Stimulated activated CD8-positive, alpha-beta memory T cell treated with anti-CD3 and anti-CD28 coated beads, Interleukin-4, amount 100 ng/mL, for 4 hours (primary cell): ENCODE measurements at places on chromosomes 1 and 21.

- no peak for DNase-seq
Observed at GRCh38 chr1:21706151-21706835, 37.1 kb upstream of the RAP1GAP start.

DNA sequence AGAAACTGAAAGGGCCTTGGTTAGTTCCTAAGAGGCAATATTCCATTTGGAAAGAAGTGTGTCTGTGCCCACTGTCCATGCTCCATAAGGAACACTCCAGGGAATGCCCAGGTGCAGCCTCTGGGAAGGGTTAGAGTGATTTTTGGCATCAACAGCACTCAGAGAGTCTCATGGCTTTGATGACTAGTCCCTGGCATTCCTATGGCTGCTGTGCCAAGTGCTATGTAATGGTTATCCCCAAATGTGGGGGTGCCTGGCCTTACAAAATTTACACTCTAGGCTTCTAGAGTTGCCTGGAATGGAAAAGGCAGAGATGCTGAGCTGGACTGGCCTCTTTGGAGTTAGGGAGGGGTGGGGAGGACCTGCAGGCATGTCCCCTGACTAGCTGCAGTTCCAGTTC lies 75.0 kb upstream of the BCAR3 start:
- DNase-seq = no peak

DNA sequence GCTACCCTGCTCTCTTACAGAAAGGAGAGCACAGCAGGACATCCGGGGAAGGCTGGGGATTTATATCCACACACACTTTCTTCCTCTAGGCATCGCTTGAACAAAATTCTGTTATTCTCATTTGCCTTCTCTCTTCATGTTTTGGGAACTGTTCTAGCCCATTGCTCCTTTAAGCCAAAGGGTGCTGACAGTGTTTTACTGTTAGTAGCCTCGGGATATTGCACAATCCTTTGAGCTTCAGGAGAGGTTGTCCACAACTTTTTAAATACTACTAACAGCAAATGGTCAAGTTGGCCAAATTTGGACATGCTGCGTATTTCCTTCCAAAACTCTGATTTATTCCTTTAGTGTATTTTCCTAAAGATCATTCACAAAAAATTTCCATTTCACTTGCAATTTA lies 579.2 kb upstream of the RGS18 start:
- no peak for DNase-seq

GRCh38 chr1:197619008-197619640 lies 156.2 kb downstream of the DENND1B start:
- DNase-seq = no peak

- DNase-seq = no peak
Observed at GRCh38 chr1:109984190-109984455, 442 bp upstream of the AHCYL1 start.

GRCh38 chr1:115138973-115139372 lies 49.7 kb upstream of the TSPAN2 start:
- peak; percentile 13 for DNase-seq

- no peak for DNase-seq
Observed at GRCh38 chr1:53459321-53460175, at the start of gene DMRTB1. Gene DMRTB1, plus strand, starts transcription at chr1:53459399. Its CDS starts 55 bp downstream, at chr1:53459454.

DNA sequence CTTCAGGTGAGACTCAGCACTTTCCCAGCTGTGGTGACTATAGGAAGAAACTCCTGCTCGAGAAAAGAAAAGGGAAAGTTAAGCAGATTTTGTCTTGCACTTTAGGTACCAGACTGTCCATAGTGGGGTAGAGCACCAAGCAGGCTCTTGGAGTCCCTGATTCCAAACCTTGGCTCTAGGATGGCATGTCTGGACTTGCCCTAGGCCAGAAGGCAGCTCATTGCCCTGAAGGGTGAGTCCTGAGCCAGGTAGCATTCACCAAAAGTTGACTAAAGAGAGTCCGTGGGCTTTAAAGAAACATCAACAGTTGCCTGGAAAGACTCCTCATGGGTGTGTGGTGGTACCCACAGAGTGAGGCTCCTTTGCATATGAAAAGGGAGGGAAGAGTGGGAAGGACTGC lies 145.2 kb upstream of the SNX7 start:
- DNase-seq = no peak

- DNase-seq = no peak
Observed at GRCh38 chr1:116911779-116912469, 2.2 kb downstream of the PTGFRN start.

DNA sequence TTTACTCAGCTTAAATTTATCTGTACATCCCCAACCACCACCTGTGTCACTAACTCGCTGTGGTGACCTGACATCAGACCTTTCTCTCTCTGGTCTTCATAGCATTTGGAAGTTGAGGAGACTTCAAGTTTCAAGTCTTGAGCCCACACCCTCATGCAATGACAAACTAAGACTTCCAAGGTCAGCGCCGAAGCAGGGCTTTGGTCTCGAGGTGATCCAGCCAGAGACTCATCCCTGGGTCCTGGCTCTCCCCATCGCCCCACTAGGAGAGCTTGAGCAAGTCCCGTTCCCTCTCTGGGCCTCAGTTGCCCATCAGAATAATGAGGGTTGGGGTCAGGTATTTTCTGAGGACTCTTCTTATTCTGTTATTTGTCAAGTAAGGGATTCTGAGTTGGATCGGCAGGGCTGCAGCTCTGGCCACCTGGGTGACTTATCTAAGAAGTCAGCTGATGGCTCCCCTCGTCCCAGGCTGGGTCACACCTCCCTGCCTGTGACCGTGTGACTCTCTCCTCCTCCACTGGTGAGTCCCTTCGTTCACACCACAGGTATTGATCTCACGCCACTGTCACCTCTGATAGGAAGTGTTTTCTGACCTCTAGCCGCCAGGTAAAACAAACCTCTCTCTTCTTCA lies 143.7 kb upstream of the RUNX3 start:
- DNase-seq = no peak
